Urinary bladder (tissue), 4 donors: ENCODE measurements at places on chromosomes 7 and 10. TPM values are rescaled to one million over a fixed set of nuclear protein-coding genes. Genes with fewer than 3 reads are reported as not detected.

ABCA13 gene
- polyA plus RNA-seq = 0.22 TPM

MUC3A gene
- polyA plus RNA-seq = 0.23 TPM

CTBP2 gene
- 49.8 TPM for polyA plus RNA-seq

DNA sequence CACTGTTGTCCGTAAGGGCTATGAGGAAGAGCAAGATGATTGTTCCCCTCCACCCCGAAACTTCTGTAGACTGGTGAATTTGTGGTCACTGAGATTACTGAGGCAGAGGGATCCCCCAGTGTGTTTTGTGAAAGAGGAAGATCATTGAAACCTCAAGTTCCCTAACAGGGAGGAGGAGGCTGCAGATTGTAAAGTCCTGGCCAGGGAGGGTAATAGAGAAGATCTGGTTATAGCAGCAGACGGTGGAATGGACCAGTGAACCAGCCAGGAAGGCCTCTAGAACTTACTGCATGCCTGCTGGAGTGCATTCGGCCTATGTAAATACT is 31.1 kb downstream of the LMTK2 start:
- DNase-seq = no peak

GRCh38 chr10:47309408-47310089 is 9.6 kb downstream of the GDF10 start:
- no peak for DNase-seq

DNA sequence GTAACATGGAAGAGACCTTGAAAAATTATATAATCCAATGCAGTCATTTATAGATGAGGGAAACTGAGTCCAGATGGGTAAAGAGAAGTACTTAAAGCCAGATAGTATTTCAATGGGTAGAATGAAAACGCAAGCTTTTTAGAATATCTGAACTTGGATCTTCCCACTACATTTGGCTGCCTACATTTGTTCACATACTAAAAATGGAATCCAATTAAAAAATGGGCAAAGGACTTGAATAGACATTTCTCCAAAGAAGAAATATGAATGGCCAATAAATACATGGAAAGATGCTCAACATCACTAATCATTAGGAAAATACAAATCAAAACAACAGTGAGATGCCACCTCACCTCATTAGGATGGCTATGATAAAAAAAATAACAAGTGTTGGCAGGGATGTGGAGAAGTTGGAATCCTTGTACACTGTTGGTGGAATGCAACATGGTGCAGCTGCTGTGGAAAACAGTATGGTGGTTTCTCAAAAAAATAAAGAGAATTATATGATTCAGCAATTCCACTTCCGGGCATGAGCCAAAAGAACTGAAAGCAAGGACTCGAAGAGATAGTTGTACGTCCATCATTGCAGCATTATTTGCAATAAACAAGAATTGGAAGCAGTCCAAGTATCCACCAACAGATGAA is 188.0 kb downstream of the FRMD4A start:
- no peak for DNase-seq

GRCh38 chr7:43244784-43245183 is 132.3 kb downstream of the HECW1 start:
- no peak for DNase-seq

DNA sequence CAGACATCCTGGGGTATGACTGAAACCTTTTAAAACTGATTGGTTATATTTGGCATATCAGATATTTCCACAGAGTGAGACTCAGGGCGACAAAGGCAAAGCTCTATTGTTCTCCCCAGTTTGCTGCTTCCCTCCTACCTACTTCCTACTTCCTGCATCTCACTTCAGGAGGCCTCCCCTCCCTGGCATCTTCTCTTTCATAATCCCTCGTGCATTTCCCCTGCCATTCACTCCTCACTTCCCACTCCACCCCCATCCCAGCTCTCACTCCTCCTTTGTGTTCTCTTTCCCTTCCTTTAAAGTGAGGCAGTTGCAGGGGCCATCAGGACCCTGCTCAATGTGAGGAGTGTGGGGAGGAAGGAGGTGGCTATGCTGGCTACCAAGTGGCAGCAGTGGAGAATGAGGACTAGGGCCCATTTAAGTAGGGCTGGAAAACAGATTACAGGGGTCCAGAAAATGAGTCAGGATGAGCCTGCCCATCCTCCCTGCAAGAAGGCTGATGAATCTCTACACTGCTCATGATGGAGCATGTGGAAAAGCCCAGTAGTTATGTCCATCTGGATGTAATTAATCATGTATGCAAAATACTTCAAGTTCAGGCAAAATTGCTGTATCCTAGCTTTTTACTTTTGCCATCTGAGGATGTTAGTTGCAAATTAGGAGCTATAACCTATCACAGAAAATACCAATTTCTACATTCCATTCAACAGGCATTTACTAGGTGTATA is 311.8 kb upstream of the IMMP2L start:
- no peak for DNase-seq

GRCh38 chr7:150831851-150832250 is 20.5 kb upstream of the AOC1 start:
- DNase-seq = no peak

DNA sequence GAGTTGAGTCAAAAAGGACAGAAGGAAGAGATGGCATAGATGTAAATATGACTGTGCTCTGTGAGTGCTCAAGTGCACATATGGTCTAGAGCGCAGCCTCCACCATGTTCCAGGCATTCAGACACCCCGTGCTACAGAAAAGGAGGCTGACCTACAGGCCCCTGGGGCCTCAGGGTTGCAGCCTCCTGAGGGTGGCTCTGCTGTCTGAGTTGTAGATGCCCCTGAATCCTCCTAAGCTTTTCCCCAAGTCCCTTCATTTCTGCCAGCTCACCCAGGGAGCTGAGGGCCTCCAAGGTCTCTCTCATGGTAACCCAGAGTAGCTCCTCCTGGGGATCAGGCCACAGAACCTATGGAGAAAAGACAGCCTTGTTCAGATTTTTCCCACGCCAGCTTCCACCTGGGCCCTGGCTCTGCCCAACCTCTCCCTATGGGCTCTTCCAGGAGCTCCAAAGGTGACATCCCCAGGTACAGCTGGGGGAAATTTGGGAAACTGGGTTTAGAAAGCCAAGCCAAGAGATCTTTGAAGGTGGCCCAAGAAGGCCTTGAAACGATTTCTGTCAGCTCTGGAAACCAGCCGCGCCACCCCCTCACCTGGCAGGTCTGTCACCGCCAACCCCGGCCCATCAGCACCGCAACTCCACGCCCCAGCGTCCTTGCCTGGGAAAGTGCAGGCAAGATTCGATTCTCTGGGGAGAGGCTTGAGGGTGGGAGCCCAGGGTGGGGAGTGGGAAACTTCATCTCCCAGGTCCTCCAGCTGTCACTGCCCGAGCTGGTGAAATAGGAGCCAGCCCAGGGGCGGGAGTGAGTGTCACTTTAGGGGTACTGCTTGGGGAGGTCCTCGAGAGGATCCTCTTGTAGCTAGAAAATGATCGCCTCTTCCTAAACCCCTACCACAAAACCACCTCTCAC is 2.4 kb downstream of the ZNF467 start:
- no peak for DNase-seq

DNA sequence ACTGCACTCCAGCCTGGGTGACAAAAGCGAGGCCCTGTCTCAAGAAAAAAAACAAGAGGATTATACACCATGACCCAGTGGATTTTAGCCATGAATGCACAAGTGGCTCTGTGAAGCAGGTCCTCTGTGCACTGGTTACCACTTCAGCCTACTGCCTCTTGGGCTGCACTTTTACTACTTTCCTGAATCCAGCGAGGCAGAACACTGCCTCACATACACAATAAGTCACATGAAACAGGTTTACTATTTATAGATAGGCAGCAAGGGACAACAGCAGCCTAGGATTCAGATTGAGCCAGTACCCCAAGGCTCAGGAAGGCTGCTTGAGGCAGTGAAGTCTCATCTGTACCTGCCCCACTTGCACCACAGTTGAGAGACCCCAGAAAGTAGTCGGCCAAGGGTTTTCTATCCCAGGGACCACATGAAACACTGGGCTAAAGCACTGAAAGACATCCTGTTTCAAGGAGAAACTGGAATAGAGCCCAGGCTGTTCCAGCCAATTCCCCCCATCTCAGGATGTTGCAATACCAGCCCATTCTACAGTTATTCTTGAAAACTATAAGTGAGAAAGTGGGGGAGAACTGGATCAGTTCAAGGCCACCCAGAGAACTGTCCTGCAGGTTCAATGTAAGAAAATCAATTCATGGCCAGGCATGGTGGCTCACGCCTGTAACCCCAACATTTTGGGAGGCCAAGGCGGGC is 10.3 kb upstream of the OGDH start:
- no peak for DNase-seq

DNA sequence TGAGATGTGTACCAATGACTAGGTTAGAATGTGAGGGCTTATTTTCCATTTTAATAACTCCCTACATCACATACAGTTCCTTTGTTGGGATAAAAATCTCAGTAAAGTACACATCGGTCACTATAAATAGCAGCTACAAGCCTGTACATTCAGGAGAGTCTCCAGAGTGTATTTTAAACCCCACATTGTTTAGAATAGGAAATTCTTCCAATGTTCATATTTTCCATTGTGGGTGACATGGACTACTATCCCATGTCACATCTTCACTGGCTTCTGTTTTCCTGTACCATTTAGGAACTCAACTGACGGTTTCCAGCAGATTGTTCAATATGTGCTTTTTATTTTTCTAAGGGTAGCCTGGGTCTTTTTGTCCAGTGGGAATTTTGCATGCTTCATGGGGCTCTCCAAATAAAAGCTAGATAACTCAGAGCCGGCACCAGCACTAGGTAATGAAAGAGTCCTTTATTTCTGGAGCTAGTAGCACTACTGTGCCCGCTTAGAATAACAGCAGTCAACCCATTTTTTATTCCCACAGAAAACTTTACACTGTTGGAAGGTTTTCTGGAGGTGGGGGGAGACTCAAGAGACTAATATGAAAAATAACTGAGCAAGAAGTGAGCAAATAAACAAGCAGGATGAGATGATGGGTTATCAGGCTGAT is 100.5 kb downstream of the CALD1 start:
- no peak for DNase-seq
